ENCODE measurements at places on chromosomes 1 and 21.

DNA sequence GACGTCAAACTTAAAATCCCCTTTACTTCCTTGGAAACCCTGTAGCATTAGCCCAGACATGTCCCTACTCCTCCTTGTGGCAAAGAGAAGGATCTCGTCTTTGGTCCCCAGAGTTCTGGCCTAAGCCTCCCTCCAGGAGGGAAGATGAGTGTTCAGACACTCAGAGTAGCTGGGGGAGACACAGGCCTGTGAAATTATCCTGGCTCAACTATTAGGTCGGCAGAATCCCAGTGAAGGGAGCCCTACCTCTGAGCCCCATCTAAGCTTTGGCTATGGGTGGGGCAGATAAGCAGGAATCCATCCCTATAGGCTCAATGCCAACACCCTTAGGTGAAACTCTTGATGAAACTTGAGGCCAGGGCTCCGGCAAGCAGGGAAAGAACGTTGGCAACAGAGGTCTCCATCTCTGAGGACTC lies 1.7 kb upstream of the SFN start:
- DNase-seq, result no peak

GRCh38 chr1:113416496-113416895 lies 26.2 kb downstream of the MAGI3 start:
- DNase-seq, result no peak

DNA sequence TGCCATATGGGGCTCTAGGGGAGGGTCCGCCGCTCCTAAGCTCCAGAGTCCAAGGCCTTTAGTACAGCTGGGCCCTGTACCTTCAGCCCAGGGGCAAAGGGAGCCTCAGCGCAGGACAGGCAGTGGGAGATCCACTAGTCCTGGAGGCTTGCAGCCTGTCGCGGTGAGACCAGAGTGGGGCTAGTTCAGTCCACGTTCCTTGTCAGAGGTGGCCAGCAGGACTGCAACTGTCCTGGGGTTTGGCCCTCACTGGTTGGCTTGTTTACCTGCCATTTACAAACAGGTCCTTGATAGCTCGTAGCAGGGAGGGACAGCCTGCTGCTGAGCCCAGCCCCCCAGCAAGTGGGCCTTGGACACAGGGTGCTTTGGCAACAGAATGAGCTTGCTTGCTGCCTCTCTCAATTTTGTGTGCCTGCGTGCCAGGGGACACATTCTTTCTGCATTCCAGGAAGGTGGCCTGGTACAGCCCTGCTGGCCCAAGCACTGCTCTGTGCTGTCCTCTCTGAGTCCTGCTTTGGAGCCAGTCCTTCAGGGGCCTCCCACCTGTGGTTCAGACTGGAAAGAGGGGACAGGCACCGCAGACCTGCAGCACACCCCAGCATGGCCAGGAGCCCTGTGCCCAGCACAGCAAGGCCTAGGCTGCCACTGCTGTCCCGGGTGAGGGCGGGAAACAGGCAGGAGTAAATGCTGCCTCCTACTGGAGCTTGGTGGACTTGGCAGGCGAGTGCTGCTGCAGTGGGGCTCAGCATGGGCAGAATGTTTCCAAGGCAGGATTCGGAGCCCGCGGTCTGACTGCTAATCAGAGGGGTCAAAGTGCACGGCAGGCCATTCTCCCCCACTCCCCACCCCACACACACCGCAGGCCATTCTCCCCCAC lies 15.2 kb downstream of the H6PD start:
- DNase-seq, result no peak

DNA sequence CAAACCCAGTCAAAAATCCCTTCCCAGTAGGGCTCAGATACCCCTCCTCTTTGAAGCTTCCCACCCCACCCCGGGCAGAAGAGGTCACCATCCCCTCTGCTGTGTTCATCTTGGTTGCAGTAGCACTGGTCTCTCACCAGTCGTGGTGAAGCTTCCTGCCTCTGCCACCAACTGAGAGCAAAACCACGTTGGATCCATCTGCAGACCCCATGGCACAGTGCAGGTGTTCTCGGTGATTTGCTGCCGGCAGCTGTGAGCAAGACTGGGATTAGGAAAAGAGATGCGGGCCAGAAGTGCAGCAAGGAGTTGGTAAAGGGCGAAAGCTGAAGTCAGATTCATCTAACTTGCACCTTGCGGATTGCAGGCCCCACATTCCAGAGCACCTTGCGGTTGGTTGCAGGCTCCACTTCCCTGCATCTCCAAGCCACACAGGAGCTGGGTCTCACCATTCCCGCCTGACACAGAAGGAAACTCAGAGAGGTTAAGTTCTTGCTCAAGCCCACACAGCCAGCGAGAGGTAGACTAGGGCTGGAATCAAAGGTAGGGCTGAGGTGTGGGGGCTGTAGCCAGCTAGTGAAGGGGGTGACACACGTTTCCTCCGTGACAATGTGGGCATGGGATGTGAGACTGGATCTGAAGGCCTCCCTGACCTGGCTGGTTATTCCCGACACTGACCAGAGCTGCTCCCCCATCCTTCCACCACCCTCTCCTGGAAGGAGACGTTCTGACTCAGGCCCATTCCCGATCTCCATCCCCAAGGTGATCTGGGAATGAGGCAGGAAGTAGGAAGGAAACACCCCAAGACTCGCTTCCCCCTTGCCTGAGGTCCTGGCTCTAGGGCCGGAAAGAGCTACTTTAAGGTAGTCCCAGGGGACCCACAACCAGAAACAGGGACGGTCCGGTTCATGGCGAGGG lies 3.3 kb upstream of the FAM110D start:
- peak; percentile 51 for DNase-seq

DNA sequence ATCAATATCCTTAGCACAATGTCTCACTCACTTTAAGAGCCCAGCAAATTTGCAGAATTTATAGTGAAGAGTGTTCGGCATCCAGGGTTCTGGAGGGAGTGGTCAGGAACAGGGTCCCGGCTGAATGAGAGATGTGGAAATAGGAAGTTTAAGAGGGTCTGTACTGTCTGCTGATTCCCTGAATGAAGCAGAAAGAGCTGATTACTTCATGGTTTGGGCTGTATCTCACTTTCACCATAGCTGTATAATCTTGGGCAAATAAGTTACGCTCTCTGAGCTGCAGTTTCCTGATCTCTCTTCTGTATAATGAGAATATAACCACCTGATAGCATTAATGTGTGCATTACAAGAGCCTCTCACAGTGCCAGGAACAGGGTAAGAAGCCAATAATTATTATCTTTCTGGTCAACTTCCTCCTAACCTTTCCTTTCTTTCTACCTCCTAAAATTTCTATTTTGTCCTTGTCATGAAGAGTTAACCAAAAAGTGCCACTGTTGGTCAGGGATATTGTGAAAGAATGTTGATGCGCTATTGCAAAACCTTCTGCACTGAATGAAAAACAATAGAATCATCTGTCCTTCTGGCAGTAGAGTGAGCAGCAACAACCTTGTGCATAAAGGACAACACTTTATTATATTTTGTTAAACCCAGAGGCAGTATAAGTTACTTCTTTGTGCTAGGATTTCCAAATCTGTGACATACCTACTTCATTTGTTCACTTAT lies 14.7 kb upstream of the PTGFR start:
- DNase-seq, result no peak

DNA sequence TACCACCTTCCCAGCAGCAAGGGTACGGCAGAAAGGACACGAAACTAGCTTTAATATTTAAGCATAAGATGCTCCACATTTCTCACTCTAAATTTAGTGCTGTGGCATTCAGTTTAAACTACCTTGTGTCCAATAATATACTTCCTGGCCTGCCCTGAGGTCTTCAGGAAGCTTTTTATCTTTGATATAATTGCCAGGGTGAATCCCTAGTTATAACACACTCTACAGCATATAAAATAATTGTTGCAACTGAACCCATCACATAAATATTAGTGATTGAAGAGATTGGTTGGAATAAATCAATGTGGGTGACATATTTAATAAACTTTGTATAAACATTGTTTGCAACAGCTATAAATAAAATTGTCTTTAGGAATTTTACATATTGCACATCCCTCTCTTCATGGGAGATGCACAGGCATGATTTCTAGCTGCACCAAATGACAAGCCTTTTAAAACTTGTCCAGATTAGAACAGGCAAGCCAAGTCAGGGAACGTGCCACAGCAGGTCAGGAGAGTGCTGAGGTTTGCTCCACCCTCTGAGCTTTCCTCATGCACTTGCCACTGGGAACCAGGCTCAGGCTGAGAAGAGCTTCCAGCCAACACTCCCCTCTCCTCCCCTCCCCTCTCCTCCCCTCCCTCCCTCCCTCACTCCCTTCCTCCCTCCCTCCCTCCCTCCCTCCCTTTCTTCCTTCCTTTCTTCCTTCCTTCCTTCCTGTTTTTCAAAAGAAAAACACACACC lies 623.2 kb upstream of the PKN2 start:
- DNase-seq, result no peak

GRCh38 chr1:230682274-230682673 lies 31.6 kb downstream of the AGT start:
- no peak for DNase-seq

GRCh38 chr1:147216124-147216523 lies 9.0 kb downstream of the FMO5 start:
- no peak for DNase-seq

DNA sequence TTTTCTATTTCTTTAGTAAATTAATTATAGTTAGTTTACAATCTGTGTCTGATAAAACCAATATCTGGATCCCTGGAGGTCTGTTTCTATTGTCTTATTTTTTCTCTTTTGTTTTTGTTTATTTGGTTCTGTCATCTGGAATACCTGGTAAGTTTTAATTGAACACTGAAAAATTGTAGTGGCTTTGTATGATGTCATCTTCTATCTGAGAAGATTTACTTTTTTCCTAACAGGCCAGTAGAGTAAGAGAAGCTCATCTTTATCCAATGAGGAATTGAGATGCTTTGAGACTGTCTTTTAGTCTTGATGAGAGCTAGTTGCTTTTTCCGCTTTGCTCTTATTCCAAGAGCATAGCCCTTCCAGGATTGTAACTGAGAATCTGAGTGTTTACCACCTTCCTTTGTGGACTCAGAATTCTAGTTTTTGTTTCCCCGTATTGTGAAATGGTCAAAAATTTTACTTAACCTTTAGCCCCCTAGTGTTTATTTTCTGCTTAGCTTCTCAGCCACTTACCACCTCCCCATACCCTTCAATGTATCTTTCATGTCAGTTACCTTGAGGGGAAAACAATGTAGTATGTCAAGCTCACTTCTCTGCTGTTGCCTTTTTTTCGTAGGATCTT lies 25.0 kb downstream of the PTGFRN start:
- no peak for DNase-seq

GRCh38 chr1:239178961-239179360 lies 207.4 kb upstream of the CHRM3 start:
- no peak for DNase-seq

DNA sequence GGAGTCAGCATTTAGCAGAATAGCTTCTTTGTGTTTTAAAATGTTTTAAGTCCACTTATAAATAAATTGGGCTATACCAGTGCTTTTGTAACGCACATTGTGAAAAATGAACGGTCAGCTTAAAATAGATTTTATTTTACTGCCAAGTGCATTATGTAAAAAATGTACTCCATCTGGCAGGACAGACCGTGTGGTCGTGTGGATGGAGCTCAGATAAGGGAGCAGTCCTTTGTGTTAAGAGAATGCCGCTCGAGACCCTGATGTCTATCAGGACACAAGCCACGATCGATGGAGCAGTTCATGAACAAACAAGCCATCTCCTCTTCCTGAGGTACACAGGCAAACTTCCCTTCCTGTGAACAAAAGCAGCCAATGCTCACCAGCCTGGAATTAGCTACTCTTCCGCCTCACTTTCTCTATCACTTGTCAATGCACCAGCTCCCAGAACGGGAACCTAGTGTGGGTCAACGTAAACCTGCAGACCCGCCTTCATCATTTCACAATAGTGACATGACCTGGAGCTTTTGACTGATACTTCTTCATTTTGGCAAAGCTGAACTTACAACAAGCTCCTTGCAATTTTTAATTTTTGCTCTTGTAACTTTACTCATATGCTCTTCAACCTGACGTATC lies 243.5 kb downstream of the TGFB2 start:
- no peak for DNase-seq

GRCh38 chr1:224860488-224861338 lies 68.8 kb upstream of the DNAH14 start:
- no peak for DNase-seq

GRCh38 chr1:44619261-44619900 lies 54.9 kb downstream of the TMEM53 start:
- no peak for DNase-seq
